Stimulated activated CD8-positive, alpha-beta memory T cell treated with anti-CD3 and anti-CD28 coated beads, Interleukin-7, amount 100 ng/mL, for 4 hours (primary cell): ENCODE measurements at places on chromosomes 3 and 15.
A peak's percentile ranks its signal among the peaks of the same experiment; 100 is the strongest.

DNA sequence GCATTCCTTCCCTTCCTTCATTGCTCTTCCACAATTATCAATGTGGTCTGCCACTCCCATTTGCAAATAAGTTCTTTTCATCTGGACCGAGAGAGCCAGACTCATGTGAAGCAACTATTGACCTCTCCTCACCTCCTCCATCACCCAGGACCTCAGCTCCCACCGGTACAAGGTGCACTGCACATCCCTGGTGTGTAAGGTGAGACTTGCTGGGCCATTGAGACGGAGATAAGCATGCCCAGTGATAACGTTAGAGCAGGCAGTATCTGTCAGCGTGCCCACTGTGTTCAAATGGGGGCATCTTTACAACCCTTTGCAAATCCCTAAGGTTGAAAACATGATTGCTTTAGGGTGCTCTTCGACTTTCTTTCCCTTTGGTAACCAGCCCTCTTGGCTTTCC, 154.8 kb downstream of the ADAMTS17 start:
- no peak for DNase-seq

DNA sequence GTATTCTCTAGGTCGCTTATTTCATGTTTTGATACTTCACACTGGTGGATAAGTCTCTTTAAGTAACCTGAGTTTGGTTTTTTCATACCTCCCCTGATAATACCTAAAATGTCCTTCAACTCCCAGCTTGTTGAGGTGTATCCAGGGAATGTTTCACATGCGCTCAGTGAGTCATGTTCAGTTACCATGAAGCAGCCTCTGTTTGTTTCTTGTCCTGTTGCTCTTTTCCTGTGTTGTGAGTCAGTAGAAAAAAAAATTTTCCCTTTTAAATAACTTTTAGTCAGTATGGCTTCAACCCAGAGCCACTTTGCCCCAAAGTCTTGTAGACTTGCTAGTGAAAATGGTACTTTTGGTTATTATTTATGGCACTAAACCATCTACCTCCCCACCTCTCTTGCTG, 278.4 kb upstream of the ZPLD1 start:
- DNase-seq: no peak

GRCh38 chr3:70771426-70772147, 459.1 kb upstream of the MDFIC2 start:
- DNase-seq: no peak

GRCh38 chr3:14266361-14266760, 87.7 kb downstream of the LSM3 start:
- no peak for DNase-seq

- DNase-seq: no peak
Measured at GRCh38 chr15:76763554-76763953, 141.6 kb downstream of the SCAPER start.

DNA sequence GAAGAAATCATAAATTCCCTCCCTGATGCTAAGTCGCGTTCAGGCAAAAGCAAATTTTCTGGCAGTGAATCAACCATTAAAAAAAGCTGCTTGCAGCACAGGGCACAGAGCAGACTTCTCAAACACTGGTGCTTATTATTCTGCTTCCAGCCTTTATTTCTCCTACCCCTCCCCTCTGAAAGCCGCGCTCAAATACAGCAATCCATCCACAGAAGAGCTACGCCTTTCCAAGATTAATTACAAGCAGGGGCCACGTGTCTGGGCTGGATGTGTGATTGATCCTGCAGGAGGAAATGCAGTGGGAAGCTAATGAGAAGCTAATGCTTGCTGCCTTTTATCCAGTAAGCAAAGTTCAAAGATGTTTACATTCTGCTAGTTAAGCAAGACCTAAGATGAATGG, 134.9 kb upstream of the TOPAZ1 start:
- DNase-seq: no peak

- no peak for DNase-seq
Measured at GRCh38 chr3:117836296-117836695, 1126.7 kb downstream of the TUSC7 start.

DNA sequence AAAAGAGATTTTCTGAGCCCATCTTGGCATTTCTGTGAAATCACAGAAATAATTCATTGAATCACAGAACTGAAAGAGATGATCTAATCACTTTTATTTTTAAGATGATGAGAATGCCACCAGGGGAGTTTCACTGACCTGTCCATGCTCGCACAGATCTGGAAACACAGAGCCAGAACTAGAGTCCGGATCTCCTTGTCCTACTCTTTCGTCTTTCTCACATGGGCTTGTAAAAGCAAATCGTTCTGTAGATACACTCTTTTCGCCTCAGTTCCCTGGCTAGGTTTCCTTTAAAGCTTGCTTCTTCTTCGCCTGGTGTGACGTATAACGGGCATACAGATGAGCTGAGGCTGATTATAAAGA, 122.5 kb upstream of the SPRED1 start:
- DNase-seq: no peak

DNA sequence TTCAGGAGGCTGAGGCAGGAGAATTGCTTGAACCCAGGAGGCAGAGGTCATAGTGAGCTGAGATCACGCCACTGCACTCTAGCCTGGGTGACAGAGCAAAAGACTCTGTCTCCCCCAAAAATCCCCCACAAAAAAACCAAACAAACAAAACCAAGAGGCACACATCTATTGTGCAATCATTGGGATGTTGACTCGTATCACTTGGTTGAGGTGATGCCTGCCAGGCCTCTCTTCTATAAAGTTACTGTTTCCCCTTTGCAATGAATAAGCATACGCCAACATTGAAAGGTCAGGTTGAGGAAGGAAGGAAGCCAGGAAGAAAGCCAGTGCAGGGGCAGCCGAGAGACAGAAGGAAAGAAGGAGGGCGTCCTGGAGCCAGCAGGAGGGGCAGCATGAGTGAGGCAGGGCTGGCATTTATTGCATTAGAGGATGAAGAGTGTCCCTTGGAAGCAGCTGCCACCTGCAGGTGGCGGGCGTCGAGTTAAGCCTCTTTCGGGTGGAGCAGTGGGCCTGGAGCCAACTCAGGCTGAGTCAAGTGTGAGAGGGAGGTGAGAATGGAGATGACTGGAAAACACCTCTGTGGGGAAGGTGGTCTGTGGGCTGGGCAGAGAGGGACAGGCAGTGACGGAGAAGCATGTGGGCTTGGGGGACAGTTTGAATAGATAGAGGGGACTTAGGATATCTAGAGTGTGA, 8.3 kb upstream of the CSPG4 start:
- no peak for DNase-seq

DNA sequence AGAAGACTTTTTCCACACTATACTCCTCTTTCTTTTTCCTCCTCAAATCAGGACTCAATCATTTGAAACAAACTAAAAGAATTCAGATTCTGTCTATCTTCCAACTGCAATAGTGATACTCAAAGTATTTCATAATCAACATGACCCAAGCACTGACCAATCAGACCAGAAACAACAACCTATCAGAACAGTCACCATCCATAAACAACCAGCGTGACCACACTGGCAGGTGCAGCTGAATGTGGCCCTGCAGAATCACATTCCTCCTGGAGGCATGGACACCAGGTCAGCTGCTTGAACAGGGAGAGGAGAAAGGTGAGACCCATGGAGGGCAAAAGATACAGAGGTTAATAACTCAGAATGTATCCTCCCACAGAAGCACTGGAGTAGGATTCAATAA, 13.3 kb downstream of the HRG start:
- DNase-seq: no peak

- no peak for DNase-seq
Measured at GRCh38 chr3:53802256-53802880, 43.9 kb downstream of the CHDH start.

DNA sequence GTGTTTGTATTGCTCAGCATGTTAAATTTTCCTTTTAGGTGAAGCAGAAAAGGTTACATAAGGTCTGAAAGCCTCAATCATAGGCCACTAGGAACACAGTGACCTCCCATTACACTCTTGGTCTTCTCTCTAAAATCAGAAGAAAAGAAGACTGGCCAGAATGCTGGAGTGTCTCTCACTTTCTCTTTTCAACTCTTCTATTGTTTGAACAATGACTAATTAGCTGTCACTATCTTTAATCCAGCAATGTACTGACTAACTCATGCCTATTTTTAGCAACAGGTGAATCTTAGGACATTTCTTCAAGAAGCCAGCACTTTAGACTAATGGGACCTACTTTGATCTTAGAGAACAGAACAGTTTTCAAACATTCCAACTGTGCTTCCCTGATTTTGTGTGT, 142.8 kb downstream of the TGFBR2 start:
- DNase-seq: no peak

DNA sequence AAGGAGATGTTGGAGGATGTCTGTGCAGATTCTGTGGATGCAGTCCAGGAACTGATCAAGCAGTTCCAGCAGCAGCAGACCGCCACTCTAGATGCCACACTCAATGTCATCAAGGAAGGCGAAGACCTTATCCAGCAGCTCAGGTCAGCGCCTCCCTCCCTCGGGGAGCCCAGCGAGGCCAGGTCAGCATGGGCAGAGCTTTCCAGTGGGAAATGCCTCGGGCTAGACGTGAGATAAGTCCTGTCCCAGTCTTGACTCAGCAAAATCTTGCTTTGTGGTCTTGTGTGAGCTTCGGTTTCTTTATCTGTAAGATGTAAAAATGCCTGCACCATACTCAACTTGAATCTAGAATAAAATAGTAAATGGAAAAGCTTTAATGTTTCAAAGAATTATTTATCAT, 335.1 kb upstream of the UMPS start:
- DNase-seq: no peak

- no peak for DNase-seq
Measured at GRCh38 chr15:59200560-59200959, 6.1 kb upstream of the LDHAL6B start.

DNA sequence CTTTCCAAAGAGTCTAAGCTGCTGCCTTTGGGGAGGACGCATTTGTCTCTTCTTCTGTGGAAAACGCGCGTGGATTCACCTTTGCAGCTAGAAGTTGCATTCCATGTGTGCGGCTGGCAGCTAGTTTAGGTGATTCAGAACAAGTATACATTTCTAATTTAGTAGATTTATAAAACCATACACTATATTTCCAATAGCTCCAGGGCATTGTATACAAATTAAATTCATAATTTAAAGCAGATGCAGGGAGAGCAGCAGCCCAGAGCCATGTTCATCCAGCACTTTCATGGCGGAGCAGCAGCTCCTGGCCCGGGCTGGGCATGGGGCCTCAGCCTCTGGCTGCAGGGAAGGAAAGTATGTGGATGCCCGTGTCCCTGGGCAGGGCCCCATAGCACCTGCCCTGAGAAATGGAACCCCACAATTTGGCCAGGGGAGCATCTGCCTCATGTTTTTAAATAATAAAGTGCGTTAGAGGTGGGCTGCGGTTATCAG, 42.8 kb upstream of the SEC22A start:
- no peak for DNase-seq

- DNase-seq: no peak
Measured at GRCh38 chr3:145094355-145094941, 1066.5 kb downstream of the PLOD2 start.

DNA sequence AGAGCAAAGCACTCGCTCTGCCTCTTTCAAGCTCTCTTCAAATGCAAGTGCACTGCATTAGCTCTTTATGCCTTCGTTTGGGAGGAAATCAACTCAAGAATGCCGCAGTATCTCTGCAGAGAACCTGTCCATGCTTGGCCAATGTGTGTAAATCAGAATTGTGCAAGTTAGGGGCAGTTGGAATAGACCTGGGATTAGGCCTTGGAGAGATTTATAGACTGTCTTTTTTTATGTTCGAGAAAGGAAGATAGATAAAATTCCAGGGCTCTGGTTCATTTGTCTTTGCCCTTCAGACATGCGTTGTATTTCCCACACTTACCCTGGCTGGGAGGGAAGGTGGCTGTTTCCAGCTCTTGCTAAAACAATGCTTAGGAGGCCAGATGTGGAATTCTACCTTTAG, 163.7 kb downstream of the MOBP start:
- DNase-seq: no peak

DNA sequence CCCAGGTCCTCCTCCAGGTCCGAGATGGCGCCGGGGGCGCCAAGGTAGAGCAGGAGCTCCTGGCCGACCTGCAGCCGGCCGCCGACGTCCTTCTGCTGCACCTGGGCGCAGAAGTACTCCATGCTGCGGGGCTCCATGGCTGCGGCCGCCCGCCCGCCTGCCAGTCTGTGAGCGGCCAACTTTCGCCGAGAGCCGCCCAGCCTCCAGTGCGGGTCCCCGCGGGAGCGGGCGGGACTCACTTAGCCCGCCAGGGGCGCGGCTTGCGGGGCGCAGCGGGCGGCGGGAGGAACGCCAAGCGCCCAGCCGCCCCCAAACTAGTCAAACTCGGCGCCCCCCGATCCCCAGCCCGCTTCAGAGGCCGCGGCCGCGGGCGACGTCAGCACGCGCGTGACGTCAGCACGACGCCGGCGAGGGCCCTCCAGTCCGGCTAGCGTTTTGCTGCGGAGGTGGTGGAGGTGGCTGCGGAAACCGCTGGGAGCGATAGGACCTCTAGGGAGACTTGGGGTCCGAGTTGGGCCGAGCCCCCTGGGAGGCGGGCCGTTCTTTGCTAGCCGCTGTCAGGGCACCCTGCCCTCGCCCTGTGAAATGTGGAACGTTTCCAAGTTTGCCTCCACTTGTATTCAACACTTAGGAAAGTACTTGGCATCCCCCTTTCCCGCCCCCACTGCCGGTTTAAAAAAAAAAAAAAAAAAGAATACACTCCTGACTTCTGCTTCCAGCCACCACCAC, at the start of gene CLASP2:
CLASP2 (minus strand) TSS at position 389 of the 729 bp plus-strand sequence; CDS start at position 137, 252 bp downstream.
- DNase-seq: peak; percentile 68

GRCh38 chr3:112629425-112629824, 11.5 kb downstream of the CCDC80 start:
- DNase-seq: no peak

GRCh38 chr3:78895528-78895927, 872.3 kb downstream of the ROBO1 start:
- DNase-seq: no peak

- no peak for DNase-seq
Measured at GRCh38 chr3:110077093-110077492, 739.7 kb upstream of the DPPA4 start.

DNA sequence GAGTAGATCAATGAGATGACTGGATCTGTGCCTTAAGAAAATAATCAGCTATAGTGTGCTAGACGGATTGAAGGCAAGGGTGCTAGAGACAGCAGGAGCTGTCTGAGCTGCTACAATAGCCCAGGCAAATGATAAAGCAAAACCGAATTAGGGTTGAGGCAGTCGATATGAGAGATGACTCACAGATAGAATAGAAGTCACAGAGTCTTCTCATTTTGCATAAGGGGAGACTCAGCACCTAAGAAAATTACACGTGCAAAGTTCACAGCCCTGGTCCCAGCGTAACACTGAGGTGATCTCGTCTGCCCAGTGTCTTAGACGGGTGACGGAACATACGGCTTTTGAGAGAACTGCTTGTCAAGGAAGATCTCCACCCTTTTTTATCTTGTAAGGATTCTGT, 11.6 kb downstream of the LPP start:
- DNase-seq: no peak

- no peak for DNase-seq
Measured at GRCh38 chr3:99248913-99249312, 347.4 kb upstream of the DCBLD2 start.

GRCh38 chr3:177733233-177733632, 536.0 kb upstream of the TBL1XR1 start:
- DNase-seq: no peak
